ENCODE measurements at places on chromosomes 4 and X.
A peak's percentile ranks its signal among the peaks of the same experiment; 100 is the strongest.

DNA sequence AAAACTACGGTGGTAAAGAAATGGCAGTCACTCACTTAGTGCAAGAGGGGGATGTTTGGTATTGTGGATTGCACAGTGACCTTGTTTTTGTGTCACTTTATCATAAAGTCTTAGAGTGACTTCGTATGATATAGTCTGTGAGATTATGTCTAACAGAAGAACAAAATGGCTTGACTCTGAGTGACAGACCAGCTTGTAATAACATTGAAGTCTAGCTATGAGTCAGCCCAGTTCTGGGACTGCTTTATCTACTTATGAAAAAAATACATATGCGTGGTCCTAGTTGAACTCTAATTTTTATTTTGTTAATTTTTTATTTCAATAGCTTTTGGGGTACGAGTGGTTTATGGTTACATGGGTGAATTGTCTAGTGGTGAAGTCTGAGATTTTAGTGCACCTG, 20.0 kb downstream of the DCLK2 start:
- DNase-seq, result no peak

- DNase-seq, result no peak
These were observed 10.5 kb downstream of the SORBS2 start for GRCh38 chr4:185801471-185801870.

DNA sequence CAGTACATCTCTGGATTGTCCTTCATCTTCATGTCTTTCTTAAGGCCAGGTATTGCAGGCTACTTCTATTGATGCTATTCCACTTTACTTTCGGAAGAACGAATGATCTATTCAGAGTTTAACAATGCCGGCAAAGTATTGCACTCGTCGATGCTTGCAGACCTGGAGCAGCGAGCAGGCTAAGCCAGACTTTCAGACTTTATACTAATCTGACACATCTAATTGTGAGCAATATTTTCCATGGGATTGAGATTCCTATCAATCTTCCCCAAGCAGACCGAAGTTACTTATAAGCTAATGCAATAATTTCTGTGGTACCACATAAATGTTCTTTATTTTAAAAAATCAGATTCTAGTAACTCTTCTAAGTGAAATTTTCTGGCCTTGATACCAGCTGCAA, 1.6 kb downstream of the EMCN start:
- DNase-seq, result no peak

DNA sequence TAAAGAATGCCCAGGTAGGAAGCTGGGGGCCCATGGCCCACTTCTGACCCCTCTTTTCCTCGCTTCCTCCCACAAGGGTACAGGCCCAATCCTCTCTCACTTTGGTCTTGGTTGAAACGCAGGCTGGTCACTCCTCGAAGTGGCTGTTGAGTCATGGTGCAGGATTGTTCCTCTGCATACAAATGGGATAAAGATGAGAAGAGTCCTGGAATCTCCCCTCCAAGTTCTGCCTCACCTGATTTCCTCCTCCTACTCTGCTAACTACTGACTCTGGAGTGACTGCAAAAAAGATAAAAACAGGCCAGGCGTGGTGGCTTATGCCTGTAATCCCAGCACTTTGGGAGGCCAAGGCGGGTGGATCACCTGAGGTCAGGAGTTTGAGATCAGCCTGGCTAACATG, 1.7 kb downstream of the WDR45 start:
- DNase-seq, result no peak

GRCh38 chr4:119559044-119559647, 69.5 kb downstream of the PDE5A start:
- DNase-seq, result no peak

DNA sequence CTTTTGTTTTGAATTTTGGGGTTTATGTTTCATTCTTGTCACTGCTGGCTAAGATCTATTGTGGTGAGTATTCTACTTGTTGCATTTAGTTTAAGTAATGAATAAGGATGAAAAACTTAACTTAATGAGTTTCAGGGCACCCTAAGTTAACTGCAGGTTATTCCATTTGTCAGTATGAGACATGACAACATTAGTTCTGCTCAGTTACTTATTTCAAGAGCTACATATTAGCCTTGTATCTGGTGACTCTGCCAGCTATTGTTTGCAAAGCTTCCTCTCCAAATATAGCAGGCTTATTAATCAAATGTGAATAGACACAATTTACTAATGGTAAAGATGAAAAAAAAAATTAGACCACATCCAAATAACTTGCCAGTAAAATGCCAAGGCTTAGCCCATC, 567.1 kb downstream of the IL15 start:
- DNase-seq, result no peak

- DNase-seq, result no peak
These were observed 66.9 kb upstream of the NEIL3 start for GRCh38 chr4:177242651-177243286.

DNA sequence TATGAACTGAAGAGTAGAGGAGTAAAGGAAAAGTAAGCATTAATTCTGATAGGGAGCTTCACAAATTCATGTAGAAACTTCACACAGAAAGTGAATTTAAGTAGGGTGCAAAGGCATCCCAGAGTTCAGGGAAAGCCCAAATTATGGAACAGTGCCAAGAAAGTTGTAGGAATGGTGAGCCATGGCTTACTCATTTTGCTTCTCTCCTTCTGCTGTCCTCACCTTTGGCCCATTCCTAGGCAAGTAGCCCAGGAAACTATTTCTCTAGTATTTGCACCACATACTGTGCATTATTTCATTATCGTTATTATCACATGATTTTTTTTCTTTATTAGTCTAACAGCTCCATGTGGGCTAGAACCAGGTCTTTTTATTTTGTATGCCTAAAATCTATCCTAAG, 34.9 kb upstream of the IL1RAPL1 start:
- DNase-seq, result no peak

- no peak for DNase-seq
These were observed 7.2 kb upstream of the MRFAP1 start for GRCh38 chr4:6633091-6633906.

DNA sequence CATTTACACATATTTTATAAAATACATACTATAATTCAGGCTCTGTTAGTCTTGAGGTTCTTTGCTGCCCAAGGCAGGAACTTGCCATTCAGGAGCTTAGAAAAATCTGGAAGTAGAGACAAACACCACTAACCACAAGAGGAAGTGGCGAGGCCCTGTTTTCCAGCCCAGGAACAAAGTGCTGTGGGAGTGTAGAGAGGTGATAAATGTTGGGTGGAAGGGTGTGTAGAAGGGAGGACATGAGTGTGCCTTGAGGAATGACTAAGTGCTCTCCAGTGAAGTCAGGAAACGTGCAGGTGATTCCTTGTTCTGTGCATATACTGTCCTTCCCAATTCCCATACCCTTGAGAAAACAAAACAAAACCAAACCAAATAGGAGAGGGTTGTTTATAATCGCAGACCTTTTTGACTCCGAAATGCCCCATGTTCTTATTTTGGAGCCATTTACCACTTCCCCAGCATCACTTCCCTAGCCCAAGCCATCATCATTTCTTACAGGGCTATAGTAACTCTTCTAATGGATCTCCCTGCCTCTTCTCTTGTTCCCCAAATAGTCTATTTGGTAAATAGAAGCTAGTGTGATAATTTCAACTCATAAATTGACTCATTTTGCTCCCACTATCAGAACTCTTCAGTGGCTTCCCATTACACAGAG, 83.2 kb downstream of the GPAT3 start:
- DNase-seq, result no peak

DNA sequence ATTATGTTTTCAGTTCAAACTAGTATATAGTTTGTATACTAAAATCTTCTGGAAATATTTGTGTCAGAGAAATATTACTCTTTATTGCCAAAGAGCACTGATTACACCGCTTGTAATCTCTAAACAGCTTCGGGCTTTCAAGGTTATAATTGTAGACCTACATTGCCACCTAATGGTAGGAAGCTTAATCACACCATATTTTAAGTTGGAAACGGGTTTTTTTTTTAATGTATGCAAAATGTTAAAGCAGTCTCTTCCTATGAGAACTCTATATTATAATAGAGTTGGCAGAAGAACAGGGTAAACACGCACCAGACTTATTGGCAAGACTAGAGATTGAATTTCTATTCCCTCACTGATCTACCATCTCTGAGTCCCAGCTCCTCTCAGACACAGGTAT, 19.5 kb upstream of the NFXL1 start:
- peak; percentile 38 for DNase-seq

GRCh38 chrX:68823413-68824151, 5.2 kb upstream of the EFNB1 start:
- no peak for DNase-seq

GRCh38 chrX:13901354-13901753, 84.5 kb upstream of the GPM6B start:
- DNase-seq, result no peak

DNA sequence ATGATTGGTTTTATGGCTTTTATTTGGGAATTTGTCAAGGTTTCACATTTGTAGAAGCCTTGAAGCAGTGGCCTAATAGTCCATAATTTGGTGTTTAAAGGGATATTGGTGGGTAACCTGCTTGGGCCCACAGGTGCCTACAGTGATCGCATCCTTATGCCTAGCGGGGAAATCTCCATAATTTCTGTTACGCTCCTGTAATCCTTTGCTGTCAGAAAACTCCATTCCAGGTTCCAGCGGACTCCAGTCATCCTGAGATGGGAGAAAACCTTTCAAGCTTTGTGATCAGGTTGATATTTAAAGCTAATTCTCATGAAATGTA, 257.0 kb upstream of the JADE1 start:
- no peak for DNase-seq

DNA sequence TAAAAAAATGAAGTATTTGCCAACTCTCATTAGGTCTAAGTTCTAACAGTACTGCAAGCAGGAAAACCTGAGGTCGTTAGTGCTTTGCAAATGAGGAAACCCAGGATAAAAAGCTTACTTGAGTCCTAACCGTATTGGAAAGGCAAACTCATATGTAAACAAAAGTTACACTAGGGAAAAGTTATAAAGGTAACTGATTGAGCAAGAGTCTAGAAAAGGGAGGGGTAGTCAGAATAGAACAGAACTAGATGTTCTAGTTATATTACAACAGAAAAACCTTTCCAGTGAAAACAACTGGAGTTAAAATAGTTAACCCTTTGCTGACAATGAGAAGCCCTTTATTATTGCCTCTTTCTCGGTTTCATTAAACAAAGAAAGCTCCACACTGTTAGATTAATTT, 66.4 kb upstream of the MAOA start:
- DNase-seq, result no peak

DNA sequence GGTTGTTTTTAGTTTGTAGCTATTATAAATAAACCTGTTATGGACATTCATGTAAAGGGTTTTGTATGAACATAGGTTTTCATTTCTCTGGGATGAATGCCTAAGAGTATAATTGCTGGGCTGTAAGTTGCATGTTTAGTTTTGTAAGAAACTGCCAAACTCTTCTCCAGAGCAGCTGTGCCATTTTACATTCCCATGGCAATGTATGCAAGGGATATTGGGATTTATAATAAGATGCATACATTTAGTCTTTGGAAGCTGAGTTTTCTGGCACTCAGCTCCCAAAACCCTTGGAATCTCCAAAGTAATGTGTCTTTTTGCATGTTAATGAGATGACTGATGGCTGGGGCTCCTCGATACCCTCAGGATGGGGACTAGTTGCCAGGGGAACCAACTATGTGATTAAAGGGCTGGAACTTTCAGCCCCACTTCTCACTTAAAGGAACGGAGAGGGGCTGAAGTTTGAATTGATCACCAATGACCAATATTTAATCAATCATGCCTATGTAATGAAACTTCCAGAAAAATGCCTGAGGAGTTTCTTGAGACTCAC, 44.0 kb downstream of the SERTM2 start:
- DNase-seq, result no peak

DNA sequence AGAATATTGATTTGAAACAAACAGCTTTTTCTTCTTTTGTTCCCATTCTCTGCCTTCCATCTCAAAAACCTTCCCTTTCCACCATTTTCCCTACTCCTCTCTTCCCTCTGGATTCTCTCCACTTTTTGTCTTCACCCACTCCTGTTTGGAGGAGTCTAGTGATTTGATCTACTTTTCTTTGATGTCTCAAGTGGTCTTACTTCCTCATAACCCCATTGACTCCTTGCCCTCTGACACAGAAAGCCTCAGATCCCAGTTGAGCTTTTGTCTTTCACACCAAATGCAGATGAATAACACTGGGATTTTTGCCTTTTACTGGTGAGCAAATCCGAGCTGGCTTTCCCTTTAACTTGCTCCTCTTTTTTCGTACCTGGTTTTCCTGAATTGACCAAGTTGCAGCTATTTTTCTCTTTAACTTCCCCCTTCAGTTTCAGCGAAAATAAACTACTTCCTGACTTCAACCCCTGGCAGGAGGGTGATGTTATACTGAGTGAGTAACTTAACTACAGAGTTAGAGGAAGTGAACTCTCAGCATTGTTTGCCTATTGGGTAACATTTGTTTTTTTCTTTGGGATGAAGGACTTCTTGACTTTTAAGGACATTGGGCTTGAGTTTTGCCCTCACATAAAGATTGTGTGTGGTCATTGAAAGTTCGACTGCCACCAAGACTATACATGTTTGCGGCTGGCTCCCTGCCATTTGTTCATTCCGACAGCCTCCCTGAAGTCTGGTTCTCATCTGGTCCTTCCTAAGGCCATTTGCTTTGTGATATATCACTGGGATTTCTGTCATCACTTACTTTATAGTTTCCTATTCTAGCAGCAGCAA, 392.8 kb upstream of the NR3C2 start:
- DNase-seq, result no peak
